Upper lobe of left lung (tissue), 6 donors: ENCODE measurements at places on chromosomes 3 and 15. TPM values are rescaled to one million over a fixed set of nuclear protein-coding genes. Genes with fewer than 3 reads are reported as not detected.

DNA sequence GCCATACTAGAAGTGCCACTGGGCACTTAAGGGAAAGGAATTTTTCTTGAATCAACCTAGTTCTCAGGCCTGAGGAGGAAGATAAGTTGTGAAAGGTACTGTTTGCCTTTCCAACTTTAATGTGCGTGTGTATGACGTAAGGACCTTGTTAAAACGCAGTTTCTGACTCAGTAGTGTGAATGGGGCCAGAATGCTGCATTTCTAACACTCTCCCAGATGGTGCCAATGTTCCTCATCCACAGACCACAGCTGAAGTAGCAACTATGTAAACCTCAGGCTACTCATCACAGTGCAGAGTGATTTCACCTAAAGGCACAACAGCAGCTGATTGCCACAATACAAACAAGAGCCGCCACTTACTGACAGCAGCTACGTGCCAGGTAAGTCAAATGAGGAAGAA is 103.6 kb downstream of the OTOL1 start:
- H3K4me1 ChIP-seq = no peaks in the 10 kb centered on the region
- H3K27ac ChIP-seq = no peak overlapping the region
- H3K36me3 ChIP-seq = no peaks in the 10 kb centered on the region
- no peaks in the 10 kb centered on the region for H3K27me3 ChIP-seq
- no peak overlapping the region for H3K4me3 ChIP-seq

DNA sequence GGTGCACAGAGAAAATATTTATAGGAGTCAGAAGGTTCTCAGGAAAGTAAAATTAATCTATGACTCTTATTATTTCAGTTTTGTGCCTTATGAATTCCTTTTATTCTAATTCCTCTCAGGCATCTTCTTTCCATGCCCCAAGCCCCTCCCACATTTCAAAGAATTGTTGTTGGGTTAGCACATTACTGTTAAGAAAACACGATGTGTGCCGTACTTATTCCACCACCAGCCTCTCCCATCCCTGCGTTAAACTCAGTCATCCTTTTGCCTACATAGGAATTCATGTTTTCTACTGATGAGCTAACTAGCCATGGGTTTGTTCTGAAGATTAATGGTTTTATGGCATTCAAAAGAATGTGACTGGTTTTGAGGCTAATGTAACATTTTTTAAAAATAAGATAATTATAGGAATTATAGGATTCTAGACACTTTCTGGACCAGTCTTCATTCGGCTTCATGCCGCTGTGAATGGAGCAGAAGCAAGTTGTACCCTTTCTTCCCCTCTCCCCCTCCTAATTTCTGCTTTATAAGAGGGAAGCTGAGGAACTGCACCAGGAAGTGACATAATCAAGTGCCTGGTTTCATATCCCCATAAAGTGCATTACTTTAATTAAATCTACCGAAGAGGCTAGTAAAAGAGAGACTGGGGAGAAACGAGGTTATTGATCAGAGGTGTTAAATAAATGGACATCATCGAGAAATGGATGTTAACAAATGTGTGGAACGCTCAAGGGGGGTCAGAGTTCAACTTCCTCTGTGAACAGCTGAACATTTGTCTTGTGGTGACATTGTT is 12.3 kb upstream of the MB21D2 start:
- no peak for DNase-seq
- H3K36me3 ChIP-seq = no peaks in the 10 kb centered on the region
- H3K4me1 ChIP-seq = peaks cover 6% of the 10 kb centered on the region
- no peaks in the 10 kb centered on the region for H3K27me3 ChIP-seq
- no peak overlapping the region for H3K27ac ChIP-seq

DNA sequence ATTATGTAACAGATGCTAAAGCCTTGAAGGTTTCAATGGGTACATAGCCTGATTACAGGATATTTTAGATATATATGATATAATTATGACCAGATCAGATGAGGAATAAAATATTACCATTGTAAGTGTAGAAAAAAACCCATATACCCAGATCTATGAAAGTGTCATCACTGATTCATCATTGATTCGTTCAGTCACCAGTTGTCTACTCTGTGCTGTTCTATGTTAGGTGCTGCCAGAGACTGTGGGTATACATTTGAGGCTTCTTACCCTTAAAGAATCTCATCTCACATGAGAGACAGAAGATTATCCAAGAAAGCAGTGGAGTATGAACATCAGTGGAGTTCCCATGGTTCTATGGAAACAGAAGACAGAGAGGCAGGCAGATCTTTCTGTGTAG is 92.2 kb downstream of the MBNL1 start:
- no peaks in the 10 kb centered on the region for H3K27me3 ChIP-seq
- no peak overlapping the region for H3K27ac ChIP-seq
- H3K4me3 ChIP-seq = no peak overlapping the region
- H3K4me1 ChIP-seq = peaks cover 25% of the 10 kb centered on the region

GRCh38 chr3:126784254-126784653 is 80.2 kb downstream of the CHCHD6 start:
- no peak overlapping the region for H3K4me3 ChIP-seq
- no peaks in the 10 kb centered on the region for H3K36me3 ChIP-seq
- no peaks in the 10 kb centered on the region for H3K4me1 ChIP-seq
- H3K27me3 ChIP-seq = no peaks in the 10 kb centered on the region

DNA sequence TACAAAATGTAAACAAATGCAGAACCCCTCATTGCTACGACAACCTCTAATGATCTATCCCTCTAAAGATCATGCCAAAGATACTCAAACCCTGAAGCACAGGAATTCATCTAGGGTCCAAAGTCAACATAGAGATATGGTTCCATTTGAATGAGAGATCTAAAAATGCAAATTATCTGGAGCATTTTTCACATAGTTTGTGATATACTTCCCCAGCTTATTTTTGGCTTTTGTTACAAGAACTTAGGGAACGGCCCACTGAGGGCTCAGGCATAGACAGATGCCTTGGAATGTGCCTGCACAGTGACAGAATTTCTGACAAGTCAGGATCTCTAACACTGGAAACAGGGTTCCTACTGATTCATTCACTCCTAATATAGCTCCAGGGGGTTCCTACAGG is 258.9 kb upstream of the THBS1 start:
- H3K4me3 ChIP-seq = no peak overlapping the region
- no peaks in the 10 kb centered on the region for H3K4me1 ChIP-seq
- no peaks in the 10 kb centered on the region for H3K36me3 ChIP-seq

HHLA2 gene
- 0.44 TPM for total RNA-seq

CFAP100 gene
- total RNA-seq = 5.2 TPM

GRCh38 chr15:56495053-56495452 is 30.1 kb upstream of the MNS1 start:
- no peak overlapping the region for H3K27ac ChIP-seq
- no peaks in the 10 kb centered on the region for H3K27me3 ChIP-seq
- H3K4me1 ChIP-seq = no peaks in the 10 kb centered on the region

DNA sequence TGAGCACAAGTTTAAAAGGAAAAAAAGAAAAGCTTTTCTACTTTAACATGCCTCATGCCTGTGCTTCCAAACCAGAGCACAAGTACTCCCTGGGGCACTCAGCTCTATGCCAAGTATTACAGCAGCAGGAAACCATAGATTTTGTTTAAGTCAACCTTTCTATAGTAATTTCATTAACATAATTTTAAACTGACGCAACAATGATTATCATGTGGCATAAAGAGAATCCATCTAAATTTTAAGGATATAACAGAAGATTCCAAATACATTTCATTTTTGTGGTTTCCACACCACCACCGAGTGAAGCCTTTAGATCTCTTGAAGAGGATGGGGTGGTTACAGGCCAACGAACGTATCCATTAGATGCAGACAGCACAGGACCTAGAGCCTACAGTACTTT is 112.1 kb downstream of the TNIK start:
- no peaks in the 10 kb centered on the region for H3K27me3 ChIP-seq
- no peak for DNase-seq
- peaks cover 18% of the 10 kb centered on the region for H3K4me1 ChIP-seq
- no peak overlapping the region for H3K4me3 ChIP-seq
- no peaks in the 10 kb centered on the region for H3K36me3 ChIP-seq

DNA sequence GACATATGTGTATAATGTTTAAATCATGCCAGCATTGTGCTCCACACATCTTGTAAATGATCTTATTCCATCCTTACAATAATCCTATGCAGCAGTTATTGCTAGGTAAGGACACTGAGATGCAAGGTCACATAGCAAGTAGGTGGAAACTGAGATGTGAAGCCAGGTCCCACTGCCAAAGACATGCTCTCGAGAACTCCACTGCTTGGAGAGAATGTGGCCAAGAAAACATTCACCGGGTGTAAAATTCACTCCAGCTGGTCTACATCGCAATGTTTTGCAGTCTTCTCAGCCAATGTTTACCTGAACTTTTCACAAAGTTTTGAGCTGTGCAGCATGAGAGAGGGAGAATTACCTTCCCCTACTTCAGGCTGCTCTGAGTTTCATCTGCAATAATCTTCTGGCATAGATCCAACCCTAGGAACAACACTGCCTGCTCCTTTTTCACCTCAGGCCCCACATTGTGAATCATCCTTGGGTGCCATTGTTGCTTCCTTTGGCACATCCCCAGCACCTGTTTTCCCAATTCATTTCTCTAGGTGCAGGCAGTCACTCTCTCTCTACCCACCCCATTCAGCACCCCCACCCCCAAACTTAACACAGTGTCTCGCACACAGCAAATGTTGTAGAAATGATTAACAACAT is 53.5 kb upstream of the PRTG start:
- DNase-seq = no peak
- H3K27me3 ChIP-seq = no peaks in the 10 kb centered on the region
- no peaks in the 10 kb centered on the region for H3K36me3 ChIP-seq
- H3K27ac ChIP-seq = no peak overlapping the region

GRCh38 chr15:72155003-72155621 is 36.9 kb downstream of the SENP8 start:
- H3K36me3 ChIP-seq = no peaks in the 10 kb centered on the region
- peak overlapping the region; percentile 33 for H3K4me3 ChIP-seq
- peak overlapping the region; percentile 72 for H3K27ac ChIP-seq

DNA sequence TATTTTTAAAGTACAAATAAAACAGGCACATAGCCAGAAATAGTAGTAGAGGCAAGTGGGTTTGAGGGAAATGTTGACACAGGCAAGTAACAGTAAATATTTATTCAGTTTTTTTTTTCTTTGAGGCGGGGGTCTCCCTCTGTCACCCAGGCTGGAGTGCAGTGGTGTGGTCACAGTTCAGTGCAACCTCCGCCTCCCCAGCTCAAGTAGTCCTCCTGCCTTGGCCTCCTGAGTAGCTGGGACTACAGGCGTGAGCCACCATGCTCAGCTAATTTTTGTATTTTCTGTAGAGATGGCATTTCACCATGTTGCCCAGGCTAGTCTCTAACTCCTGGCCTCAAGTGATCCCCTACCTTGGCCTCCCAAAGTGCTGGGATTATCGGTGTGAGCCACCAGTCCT is 43.5 kb downstream of the PHLDB2 start:
- no peaks in the 10 kb centered on the region for H3K27me3 ChIP-seq
- DNase-seq = no peak
- H3K4me1 ChIP-seq = peaks cover 8% of the 10 kb centered on the region
- H3K36me3 ChIP-seq = no peaks in the 10 kb centered on the region

- no peak overlapping the region for H3K4me3 ChIP-seq
- H3K27me3 ChIP-seq = no peaks in the 10 kb centered on the region
- H3K4me1 ChIP-seq = no peaks in the 10 kb centered on the region
Observed at GRCh38 chr3:17964108-17964507, 221.7 kb upstream of the TBC1D5 start.

- H3K36me3 ChIP-seq = no peaks in the 10 kb centered on the region
- peak overlapping the region; percentile 59 for H3K4me3 ChIP-seq
- peak; percentile 85 for DNase-seq
- H3K27me3 ChIP-seq = peaks cover 9% of the 10 kb centered on the region
- peak overlapping the region; percentile 35 for H3K27ac ChIP-seq
Observed at GRCh38 chr15:80403712-80404056, 498 bp upstream of the ARNT2 start.

C2CD4A gene
- 0.33 TPM for total RNA-seq

TRH gene
- total RNA-seq = 0.55 TPM

DNA sequence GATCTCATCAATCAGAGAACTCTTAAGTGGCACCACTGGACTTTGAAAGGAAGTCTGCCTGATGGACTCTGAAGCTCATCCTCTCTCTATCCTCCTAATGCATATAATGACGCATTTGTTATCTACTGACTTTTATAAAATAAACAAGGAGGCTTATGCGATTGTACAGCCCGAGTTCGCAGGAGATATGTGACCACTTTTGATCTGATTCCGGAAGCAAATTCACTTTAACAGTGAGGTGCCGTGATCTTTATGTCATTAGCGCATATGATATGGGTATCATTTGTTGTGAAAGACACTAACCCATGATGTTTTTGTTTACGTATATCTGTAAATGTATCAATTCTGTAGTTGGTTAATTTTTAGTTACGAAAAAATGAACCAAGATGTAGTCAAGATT is 427 bp upstream of the RNF111 start:
- DNase-seq = no peak
- H3K4me1 ChIP-seq = peaks cover 29% of the 10 kb centered on the region
- H3K4me3 ChIP-seq = peak overlapping the region; percentile 68
- peak overlapping the region; percentile 92 for H3K27ac ChIP-seq
- no peaks in the 10 kb centered on the region for H3K27me3 ChIP-seq

DNA sequence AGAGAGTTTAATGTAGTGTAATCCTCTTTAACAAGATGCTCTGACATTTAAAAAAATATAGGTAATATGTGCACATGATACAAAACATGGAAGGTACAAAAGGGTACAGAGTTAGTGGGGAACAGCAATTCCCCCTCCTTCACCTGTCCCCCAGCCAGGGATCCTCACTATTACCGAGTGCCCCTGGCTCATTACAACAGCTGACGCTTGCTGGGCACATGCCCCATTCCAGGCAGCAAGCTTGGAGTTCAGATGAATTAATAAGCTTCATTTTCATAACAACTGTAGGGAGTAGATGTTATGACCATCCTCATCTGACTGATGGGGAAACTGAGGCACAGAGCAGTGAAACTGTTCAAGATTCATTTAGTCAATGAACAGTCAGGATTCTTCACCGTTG is 41.2 kb downstream of the PCSK6 start:
- no peaks in the 10 kb centered on the region for H3K27me3 ChIP-seq
- H3K4me1 ChIP-seq = peaks cover 34% of the 10 kb centered on the region
- DNase-seq = no peak
- H3K4me3 ChIP-seq = no peak overlapping the region

GRCh38 chr3:141095546-141095937 is 44.4 kb downstream of the SPSB4 start:
- H3K27me3 ChIP-seq = no peaks in the 10 kb centered on the region
- no peaks in the 10 kb centered on the region for H3K36me3 ChIP-seq
- no peak for DNase-seq
- no peaks in the 10 kb centered on the region for H3K4me1 ChIP-seq
- no peak overlapping the region for H3K27ac ChIP-seq
- no peak overlapping the region for H3K4me3 ChIP-seq

DNA sequence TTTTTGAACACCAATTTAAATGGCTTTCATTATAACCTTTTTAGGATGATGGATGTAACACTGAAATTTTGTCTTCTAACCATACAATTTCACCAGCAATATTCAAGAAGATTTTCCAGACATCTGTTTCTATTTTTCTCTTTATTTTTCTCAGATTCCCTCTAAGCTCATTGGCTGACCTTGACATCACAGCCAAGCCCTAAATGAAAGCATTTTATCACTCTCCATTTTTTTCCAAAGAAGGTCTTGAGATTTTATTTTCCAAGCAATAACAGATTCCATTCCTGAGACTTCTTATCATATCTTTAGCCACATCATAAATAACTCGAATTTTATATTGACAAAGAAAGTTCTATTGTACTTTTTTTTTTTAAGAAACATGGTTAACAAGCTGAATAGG is 392.6 kb upstream of the THBS1 start:
- H3K27ac ChIP-seq = no peak overlapping the region
- DNase-seq = no peak
- H3K36me3 ChIP-seq = no peaks in the 10 kb centered on the region

CCR8 gene
- total RNA-seq = not detected

- no peaks in the 10 kb centered on the region for H3K36me3 ChIP-seq
- H3K27ac ChIP-seq = no peak overlapping the region
- no peak for DNase-seq
- H3K27me3 ChIP-seq = no peaks in the 10 kb centered on the region
- no peak overlapping the region for H3K4me3 ChIP-seq
Observed at GRCh38 chr3:65348398-65348995, 660.7 kb upstream of the ADAMTS9 start.
